Astrocyte of the cerebellum (primary cell): ENCODE measurements at places on chromosomes 12 and 14.

DNA sequence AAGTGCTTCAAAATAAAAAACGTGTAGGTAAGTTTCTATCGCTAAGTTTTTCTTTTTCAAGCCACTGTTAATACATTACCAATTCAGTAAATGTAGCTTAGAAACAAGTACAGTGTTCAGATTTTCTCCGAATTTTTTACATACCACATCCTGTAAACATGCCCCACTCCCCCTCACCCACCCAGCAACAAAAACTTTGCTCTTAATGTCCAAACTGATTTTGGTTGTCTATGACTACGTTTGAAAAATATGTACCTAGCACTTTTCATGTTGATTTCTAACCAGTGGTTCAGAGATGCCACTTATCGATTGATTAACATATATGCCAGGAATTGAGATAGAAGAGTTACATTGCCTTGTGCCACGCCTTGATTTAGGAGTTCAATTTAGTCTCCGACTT, 663 bp upstream of the LIN7A start:
- DNase-seq: no peak

GRCh38 chr14:72833174-72833573, 60.7 kb downstream of the DPF3 start:
- no peak for DNase-seq

DNA sequence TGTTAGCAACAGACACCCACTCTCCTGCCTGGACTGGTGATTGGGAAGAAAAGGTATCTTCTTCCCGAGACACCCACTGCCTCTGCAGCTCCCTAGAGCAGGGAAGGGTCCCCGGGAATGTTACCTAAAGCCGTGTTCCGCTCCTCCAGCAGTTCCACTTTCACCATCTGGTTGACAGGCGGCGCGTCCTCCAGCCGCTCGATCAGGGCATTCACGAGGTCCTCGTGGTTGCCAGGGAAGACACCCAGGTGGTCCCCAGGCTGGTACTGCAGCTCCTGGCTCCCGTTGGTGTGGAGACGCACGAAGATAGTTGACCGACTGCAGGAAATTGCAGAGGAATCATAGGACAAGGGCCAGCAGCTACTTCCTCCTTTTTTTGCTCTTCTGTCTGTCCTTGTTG, 44.2 kb upstream of the FBXO21 start:
- DNase-seq: no peak

GRCh38 chr12:127785540-127785939, 481.4 kb upstream of the TMEM132C start:
- DNase-seq: peak; percentile 20

- DNase-seq: no peak
These were observed 136.3 kb downstream of the SCARB1 start for GRCh38 chr12:124727264-124727800.

- peak; percentile 53 for DNase-seq
These were observed 1.6 kb downstream of the FMNL3 start for GRCh38 chr12:49705479-49706134.
